NCI-H510A treated with DMSO at 0.1 percent for 48 hours (cell line): ENCODE measurements at places on chromosomes 6 and 20.
A peak's percentile ranks its signal among the peaks of the same experiment; 100 is the strongest.

- peak; percentile 51 for DNase-seq
These were observed 42.4 kb upstream of the GNRH2 start for GRCh38 chr20:3000852-3001523.

GRCh38 chr6:110658631-110659211 is 156.5 kb downstream of the CDK19 start:
- no peak for DNase-seq

DNA sequence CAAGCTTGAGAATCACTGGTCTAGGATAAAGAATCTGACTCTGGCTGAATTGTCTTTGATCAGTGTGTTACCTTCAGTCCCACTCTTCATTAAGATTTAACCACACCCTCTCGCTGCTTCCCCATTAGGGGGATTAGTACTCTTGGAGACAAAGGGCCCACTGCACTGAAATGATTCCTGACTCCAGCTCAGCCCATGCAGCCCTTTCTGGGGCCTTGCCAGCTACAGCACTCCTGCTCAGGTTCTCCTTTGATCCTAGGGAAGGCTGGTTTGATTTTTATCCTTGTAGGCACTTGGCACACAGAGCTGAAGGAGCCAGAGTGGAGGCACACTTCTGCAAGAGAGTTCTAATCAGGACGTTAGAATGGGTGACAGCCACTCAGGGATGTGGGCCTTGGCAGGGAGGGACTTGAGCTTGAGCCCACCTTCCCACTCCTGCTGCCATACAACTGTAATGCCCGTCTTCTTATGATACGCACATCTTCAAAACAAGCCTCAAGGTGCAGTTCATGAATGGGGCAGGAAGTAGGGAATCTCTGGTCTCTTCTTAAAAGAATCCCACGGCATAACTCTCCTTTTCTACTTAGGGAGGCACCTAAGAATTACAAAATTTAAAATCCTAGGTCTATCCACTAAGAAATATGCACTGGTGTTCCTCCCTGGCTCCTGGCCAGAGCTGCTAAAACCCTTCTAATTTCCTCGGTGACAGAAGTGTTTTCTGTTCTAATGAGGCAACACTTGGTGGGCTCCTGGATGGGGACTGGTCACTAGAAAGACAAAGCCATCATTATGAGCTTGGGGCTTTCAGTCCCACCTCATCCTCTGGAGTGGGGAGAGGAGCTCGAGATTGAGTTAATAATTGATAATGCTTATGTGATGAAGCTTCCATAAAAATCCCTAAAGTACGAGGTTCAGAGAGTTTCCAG is 1.5 kb upstream of the SLA2 start:
- DNase-seq: no peak

DNA sequence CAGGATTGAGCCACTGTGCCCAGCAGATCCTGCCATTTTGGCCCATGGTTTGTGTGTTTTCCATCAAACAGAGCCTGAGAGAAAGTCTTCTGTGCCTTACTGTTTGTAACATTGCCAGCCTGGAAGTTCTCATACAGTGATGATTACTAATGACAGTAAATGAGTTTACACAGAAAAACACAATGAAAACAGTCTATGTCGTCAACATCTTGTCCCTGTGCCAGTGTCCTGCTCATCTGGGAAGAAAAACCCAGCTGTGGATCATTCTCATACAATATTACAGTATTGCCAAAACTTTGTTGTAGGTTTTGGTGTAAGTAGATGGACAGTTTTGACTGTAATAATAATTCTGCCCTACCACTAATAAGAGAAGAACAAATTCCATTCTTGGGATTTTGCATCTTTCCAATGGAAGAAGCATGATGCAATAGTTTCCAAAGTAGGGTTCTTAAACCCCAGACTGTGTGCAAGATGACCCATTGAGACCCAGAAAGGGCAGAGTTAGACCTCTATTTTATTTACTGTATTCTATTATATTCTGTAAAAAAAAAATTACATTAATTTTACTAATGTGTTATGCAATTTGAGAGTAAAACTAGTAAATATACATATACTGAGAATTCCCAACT is 135.0 kb upstream of the JARID2 start:
- no peak for DNase-seq

DNA sequence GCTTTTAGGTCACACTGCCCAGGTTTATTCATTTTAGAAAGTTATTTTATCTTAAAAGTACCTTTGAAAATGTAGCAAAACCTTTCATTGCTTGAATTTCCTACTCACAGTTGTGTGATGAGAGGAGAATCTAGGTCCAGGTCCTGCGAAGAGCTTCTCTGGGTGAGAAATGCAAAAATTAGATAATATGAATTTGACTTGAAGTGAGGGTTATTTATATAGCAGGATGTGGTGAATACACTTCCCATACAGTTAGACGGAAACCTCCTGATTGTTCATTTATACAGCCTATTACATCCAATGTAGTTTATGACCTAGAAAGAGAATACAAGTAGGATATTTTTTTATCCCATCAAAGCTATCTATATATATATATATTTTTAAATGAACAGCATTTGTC is 30.5 kb downstream of the CDKAL1 start:
- no peak for DNase-seq

DNA sequence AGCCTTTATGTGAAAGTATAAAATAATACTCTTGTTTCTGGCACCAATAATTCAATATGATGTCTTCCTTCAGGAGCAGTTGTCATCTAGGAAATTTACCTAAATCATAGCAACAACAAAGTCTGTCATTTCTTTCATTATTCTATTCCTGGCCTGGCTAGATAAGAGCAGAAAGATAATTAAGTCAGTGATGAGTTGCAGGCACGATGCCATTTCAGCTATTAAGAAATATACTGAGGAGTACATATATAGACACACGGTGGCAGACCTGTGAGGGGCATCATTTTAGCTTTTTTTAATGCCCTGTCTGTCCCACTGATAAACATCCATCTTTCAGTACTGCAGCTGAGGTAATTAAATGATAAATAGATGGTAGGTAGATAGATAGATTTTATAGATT is 756.1 kb upstream of the EPHA7 start:
- no peak for DNase-seq

- no peak for DNase-seq
These were observed 47.1 kb downstream of the MCUR1 start for GRCh38 chr6:13767121-13767808.

DNA sequence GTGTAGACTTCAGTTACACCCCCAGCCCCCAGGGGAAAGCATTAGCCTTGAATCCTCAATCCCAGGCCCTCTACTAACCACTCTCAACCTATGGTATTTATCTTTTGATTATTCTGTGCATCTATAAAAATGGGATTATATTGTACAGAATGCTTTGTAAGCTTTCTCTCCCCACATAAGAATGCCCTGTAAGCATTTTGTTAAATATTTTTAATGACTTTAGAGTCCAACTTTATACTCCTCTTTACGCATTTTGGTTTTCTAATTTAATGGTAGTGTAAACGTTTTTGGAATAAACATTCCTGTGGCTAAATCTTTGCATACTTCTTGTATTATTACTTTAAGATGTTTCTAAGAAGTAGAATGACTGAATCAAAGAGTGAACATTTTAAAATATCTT is 35.4 kb downstream of the FBXO9 start:
- no peak for DNase-seq

- DNase-seq: no peak
These were observed 37.5 kb downstream of the NOX3 start for GRCh38 chr6:155418017-155418761.

DNA sequence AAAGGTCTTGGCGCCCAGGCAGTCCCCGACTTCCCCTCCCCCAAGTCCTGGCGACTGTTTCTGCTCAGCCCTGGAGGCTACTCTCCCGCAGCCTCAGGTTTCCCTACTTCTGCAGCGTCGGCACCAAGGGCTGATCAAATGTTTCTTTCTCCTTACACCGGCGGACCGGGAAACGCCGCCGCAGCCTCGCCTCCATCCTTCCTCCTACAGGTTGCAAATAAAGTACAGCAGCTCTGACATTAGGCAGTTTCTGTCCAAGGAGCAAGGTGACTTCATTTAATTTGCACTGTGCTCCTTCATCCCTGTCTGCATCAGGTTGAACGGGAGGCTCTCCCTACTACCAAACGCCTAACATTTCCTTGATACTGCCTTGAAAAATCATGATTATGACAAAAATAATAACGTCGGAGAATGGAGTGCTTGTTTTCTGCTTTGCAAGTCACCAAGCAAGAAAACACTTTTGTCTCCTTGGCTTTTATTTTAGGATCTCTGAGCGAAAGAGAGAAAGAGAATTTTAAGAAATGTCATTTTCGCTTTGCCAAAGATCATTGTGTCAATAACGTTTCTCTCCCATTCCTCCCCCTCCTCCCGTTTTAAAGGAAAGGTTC is 1.0 kb downstream of the CLIC5 start:
- peak; percentile 16 for DNase-seq

GRCh38 chr6:110419028-110419739 is 3.8 kb upstream of the DDO start:
- DNase-seq: no peak

DNA sequence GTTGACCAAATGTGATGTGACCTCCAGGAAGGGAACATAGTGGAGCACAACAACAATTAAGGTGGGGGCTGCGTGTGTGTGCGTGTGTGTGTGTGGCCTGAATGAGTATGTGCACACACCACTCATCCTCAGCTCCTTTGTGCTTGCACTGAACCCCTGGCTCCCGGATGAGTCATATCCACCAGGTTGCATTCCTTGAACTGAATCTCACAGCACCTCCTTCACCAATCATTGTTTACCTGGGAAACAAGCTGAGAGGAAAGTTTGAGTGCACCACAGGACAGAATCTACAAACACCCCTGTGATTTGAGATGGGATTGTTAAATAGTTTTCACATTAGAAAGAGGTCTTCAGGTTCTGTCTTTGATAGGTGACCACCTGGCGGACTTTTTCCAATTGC is 33.7 kb upstream of the GPR6 start:
- no peak for DNase-seq

GRCh38 chr6:113442040-113442439 is 415.1 kb upstream of the MARCKS start:
- DNase-seq: no peak
